ENCODE measurements at places on chromosomes 2 and 18. TPM values are rescaled to one million over a fixed set of nuclear protein-coding genes. Genes with fewer than 3 reads are reported as not detected.

DNA sequence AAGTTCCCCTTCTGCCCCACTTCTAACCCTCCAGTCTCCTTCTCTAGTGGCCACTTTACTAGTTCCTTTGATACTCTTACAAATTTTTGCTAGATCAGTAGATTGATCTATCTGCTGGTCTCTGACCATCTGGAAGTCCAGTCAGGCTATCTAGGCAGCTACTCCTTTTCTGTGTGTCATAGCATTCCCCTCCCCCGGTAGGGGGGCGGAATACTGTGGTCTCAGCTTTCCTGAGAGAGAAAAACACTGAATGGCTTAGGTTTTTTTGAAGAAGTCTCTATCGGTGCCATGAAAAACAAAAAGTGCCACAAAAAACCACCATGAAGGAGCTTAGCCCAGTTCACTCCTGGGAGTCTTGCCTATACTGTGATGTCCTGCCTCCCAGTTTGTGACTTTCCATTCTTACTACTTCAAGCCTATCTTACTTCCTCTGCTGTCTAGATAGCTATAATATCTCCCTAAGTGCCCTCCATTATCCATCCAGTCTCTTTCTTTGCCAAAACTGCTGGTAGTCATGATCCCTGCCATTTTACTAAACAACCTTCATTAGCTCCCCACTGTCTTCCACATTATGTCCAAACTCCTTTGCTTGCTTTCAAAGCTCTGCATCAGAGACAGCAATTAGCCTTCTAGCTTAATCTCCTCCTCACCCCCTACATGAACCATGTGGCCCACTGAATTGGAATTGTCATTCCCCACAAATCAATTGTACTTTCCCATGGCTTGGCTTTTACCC, 29.9 kb downstream of the TPGS2 start:
- DNase-seq, result no peak

GRCh38 chr2:134301099-134301927, 47.4 kb downstream of the MGAT5 start:
- peak; percentile 61 for DNase-seq

DNA sequence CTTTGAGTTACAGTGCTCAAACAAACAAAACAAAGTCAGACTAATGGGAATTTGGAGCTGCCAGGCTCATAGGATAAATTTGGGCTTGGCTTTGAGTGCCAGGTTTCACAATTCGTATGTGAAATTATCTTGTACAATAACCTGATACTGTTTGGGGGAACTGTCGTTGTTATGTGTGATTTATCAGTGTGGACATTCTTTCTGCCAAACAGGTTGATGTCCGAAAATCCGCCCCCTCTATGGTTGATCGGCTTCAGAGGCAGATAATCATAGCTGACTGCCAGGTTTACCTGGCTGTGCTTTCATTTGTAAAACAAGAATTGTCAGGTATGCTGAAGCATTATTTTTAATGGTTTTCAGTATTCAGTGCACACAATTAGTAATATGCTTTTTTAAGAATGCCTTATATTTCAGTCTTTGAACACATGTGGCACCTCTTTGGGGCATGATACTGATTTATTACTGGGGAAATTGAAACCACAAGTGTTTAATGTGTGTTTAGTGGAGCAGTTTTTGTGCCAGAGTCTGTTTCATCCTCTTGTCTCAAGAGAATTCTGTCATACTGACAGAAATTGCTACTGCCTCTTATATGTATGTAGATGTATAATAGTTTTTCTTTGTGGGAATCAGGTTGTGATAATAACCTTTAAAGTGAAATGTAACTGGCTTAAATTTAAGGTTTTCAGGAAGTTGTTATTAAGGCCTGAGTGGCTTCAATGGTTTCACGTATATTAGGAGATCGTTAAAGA, 54.6 kb downstream of the TTC39C start:
- no peak for DNase-seq

DNA sequence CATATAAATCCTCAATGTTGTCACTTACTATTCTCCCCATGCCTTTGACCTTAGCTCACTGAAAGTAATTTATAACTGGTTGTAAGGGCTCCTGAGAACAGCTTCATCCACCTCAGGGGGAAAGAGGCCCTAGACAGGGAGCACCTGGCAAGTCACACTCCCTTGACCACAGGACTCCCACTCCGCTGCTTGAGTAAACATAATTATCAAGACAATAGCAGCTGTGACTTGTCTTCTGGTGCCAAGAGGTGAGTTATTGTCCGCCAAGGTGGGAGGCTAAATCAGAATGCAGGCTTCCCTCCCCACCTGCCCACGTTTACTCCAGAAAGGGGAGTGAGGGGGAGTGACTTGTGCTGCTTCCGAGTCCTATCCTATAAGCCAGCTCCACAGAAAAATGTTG, 230.6 kb upstream of the LRATD1 start:
- DNase-seq, result no peak

GRCh38 chr18:63788447-63789096, 13.4 kb downstream of the SERPINB7 start:
- peak; percentile 84 for DNase-seq

- DNase-seq, result peak; percentile 65
Measured at GRCh38 chr2:32947484-32948143, 861 bp downstream of the LTBP1 start.

DNA sequence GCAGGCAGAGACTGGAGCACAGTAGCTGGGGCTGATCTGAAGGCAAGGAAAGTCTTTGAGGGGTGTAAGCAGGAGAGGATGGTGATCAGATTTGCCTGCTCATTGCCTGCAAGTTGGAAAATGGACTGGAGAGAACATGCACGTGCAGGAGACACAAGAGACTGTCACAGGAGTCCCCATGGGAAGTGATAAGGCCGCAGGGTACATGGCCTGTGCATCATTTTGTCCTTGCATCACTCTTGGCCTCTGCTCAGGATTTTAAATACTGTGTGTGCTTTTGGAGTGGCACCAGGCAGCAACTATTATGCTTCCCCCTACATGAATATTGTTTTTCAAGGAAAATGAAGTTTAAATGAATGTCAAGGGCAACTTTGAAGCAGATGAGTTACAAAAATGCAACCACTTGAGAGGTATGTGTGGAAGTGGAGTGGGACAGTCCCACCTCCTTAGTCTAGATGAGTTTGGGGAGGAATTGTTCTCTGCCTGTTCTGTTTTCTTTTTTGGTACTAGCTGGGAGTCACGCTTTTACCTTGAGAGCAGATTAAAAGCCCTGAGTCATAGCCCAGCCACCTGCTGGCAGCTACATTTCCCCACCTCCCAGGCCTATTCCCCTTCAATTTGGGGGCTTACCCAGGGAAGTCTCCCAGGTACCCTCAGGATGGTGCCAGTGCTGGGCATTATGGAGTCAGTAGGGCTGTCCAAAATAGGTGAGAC, 19.3 kb downstream of the MAPK4 start:
- no peak for DNase-seq

GRCh38 chr2:24451805-24452501, 39.1 kb upstream of the NCOA1 start:
- no peak for DNase-seq

DNA sequence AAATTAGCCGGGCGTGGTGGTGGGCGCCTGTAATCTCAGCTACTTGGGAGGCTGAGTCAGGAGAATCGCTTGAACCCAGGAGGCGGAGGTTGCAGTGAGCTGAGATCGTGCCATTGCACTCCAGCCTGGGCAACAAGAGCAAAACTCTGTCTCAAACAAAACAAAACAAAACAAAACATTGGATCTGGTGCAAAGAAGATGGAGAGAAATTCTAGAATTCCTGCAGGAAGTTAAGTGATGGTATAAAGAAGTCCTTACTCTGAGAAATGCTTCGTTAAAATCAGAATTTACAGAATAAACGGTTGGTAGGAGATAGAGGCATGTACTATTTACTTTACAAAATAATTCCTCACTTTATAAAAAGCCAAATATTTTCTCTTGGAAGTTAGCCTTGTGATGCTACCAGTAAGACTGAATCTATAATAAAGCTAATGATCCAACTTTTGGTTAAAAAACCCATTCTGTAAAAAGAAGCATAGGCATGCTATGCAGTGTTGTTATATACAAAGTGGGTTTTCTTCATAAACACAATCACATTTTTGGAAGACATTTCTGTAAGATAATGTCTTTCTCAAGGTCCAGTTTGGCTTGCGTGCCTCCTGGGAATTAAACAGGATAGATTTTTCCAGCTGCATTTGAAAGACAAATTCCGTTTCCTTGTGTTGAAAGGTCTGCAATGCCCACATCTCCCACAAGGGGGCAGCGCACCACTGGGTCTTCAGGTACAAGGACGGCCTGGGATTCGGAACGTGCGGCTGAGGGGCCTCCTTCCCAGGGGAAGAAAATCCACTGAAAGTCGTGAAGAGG, 35.6 kb upstream of the PNO1 start:
- DNase-seq, result peak; percentile 88

DNA sequence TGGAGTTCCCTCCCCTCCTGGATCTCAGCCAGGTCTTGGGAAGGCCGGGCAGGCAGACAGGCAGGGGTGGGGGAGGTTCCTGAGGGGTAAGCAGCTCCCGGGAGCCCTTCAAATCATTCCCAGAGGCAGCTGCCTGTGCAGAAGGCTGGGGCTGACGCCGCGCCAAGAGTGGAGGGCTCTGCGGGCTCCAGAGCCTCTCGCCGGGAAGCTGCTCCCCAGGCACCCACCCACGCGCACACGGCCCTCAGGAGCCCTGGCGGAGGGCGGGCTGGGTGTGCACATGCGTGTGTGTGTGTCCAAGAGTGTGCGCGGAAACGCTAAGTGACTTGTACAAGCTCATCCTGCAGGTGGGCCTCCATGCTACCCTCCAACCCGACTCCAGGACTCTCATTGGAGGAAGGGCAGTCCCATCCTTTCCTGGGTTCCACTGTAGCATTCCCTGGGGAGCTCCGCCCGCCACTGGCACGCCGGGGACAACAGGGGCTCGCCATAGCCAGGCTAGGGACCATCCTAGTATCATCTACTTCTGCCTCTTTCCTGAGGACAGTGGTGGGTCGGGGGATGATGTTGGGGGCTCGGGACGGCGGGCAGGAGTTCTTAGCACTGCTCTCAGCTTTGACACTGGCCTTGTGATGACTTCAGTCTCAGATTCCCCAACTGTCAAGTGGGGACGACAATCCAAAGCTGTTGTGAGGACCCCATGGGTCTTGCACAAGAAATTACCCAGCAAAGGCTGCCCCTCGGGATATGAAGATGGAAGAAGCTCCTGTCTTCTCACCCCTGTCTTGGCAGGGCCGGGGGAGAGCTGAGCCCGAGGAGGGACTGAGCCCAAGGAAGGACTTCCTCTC, 50.3 kb downstream of the INHBB start:
- DNase-seq, result no peak

GRCh38 chr2:237501892-237502513, 15.0 kb downstream of the MLPH start:
- peak; percentile 50 for DNase-seq

The BMP10 gene
- total RNA-seq, result not detected

The TCF23 gene
- not detected for total RNA-seq

The FKBP1B gene
- 12.6 TPM for total RNA-seq

The APLF gene
- 13.3 TPM for total RNA-seq

The SLC14A1 gene
- total RNA-seq, result not detected

The CXCR1 gene
- not detected for total RNA-seq

The LRRTM1 gene
- not detected for total RNA-seq
